Mesendoderm (in vitro differentiated cells): ENCODE measurements at places on chromosomes 16 and 17.

GRCh38 chr17:49132699-49133364, at the start of gene B4GALNT2:
Gene B4GALNT2 (plus strand): TSS chr17:49132769. CDS start chr17:49132793, 24 bp downstream.
- DNase-seq: peak; percentile 33

DNA sequence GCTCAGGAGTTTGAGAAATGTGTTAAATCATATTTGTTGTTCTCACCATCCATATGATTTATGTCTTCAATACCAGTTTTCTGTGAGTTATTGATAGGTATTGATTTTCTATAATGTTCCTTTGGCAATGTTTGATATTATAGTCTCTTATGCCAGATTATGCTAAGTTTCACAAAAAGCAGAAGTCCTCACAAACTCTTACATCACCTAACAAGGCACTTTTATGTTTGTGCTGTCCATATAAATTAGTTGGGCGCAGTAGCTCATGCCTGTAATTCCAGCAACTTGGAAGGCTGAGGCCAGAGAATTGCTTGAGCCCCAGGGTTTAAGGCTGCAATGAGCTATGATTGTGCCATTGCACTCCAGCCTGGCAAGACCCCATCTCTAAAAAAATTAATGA, 12.6 kb upstream of the UQCRC2 start:
- no peak for DNase-seq

DNA sequence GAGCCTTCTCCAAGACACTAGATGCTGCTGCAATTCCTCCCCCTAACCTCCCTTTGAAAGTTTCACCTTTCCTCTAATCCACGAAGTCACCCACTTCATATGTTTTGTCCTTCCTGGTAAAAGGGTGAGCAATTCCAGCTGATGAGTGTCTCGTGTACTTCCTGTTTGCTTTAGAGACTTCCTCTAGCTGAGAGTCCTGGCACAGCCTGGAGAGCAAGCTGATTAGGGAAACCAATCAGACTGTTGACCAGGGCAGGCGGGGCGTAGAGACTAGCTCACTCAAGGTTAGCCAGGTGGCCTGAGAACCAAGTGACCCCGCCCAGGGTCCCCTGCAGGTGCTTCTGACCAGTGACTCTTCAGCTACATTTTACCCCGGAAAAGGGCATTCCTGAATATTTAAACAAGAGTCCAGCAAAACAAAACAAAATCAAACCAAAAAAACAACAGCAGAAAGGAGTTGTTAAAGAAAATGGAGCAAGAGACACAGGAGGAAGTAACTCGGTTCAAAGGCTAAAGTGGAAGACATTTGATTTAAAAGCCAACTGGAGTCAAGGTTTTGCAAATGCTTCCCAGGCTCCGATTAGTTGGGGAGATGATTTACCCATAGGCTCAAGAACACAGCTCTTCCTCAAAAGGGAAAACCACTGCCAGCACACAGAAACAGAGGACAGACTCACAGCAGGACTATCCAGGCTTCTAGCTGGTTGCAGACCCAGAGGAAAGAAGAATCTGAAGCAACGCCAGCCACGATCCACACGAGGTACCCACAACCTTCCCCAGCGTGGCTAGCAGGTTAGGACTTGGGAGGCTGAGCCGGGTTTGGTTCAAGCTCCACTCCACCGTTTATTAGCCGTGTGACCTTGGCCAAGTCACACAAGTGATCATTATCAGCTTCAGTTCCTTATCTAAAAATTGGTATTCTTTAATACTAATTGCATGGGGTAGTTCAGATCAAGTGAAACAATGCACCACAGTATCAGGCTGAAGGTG, 13.4 kb downstream of the HSPB9 start:
- DNase-seq: peak; percentile 74

DNA sequence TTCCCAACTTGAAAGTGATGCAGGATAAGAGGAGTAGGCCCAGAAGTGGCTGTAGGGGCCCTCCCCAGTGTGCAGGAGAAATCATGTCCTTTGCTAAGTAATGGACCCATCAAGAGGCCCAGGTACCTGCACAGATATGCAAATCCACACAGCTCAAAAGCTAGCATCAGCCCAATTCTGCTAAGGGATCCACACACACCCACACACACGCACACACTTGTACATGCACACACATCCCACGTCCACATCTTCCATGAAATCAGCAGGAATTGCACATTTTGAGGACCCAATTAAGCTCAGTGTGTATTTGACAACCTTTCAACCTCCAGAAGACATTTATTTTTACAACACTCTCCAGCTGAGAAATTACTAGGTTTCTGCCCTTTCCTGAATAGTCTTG, 184.8 kb downstream of the C16orf78 start:
- no peak for DNase-seq

DNA sequence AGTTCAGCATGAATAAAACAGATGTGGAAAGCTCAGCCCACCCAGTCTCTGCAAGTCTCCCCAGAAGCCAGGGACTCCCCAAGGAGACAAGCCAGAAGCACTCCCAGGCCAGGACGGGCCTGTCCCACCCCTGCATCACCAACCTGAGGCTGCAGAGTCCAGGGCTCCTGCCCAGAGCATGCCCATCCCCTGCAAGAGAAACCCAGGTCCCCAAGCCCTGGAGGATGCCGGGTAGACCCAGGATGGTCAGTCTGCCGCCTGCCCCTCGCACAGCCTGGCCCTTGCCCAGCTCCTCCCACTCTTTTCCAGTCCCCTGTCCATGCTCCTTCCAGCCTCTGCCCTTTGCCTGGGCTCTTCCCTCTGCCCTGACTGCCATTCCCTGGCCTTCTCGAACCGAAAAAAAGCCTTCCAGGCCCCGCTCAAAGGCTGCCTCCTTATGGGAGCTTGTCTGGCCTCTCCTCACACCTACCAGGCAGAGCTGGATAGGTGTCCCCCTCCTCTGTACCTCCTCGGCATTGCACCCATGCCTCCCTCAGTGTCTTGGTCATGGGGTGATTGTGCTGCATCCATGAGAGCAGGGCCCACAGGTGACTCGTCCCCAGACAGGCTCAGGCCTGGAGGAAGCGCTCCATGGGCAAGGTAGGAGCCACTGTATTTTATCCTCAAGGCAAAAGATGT, 44.8 kb downstream of the BEAN1 start:
- DNase-seq: peak; percentile 50

DNA sequence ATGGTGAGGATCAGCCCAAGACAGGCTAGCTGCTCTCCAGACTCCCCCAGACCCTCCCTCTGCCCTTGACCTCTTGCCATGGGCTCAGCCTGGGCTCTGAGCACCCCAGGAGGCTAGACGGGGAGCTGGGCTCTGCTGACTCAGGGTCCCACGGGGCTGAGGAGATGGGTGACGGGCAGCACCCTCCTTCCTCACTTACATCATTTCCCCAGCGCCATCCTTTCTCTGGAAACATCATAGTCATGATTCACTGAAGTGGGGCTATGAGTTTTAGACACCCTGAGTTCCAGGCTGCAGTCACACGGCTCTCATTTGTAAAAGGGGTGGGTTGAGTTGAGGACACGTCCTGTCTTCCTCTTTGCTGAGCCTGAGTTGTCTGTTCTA, 3.0 kb upstream of the ITGAX start:
- DNase-seq: no peak
